ENCODE measurements at places on chromosomes 1 and 21.

DNA sequence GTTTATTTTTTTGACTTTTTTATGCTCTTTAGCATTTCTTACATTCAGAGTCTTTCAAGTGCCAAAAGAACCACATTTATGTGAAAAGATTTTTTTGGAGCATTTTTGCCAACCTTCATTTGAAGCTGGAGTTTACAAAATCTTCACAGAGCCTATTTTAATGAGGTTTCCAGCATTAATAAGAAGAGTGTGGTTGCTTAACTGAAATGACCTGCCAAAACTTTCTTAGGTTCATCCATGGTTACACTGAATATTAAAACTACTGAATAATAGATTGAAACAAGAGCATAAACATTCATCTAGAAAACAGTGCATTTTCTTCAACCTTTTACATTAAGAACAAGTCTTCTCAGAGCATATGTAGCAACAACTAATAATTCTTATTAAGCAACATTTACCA is 672.3 kb upstream of the CXADR start:
- no peak for DNase-seq

- no peak for DNase-seq
Measured at GRCh38 chr1:16612332-16613172, 812 bp downstream of the NBPF1 start.

GRCh38 chr1:118290571-118290970 is 105.5 kb upstream of the SPAG17 start:
- DNase-seq: no peak

- DNase-seq: no peak
Measured at GRCh38 chr1:40592107-40592803, 60.8 kb downstream of the ZNF684 start.

GRCh38 chr1:115237507-115237906 is 100.5 kb downstream of the NGF start:
- DNase-seq: no peak

DNA sequence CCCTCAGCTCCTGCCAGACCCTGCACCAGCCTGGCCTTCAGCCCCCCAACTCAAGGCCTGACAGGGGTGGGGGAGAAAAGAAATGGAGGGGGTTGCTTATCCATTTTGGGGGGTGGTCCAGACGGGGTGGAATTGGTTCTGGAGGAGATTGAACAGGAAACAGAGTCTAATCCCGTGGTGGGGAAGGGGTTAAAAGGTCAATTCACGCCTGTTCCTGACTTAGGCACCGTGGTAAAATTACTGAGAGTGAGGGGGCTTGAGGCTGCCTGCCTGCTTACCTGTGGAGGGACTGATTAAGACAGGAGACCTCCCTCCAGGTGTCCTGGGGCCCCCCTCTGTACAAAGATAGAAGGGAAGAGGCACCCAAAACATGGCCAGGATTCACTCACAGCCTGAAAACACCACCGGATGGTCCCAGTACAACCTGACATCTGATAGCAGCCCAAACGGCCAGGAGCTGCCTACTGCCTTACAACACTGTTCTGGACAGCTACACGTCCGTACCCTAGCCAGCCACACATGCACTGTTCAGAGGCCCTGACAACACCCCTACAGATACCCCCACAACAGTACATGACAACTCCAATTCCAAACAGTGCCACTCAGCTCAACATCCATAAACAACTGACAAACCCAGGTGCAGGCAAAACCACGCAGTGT is 31.8 kb downstream of the AHDC1 start:
- no peak for DNase-seq

- DNase-seq: no peak
Measured at GRCh38 chr1:33470495-33471012, 1.9 kb upstream of the ZSCAN20 start.

- peak; percentile 82 for DNase-seq
Measured at GRCh38 chr1:228275430-228276173, 67.8 kb downstream of the OBSCN start.

DNA sequence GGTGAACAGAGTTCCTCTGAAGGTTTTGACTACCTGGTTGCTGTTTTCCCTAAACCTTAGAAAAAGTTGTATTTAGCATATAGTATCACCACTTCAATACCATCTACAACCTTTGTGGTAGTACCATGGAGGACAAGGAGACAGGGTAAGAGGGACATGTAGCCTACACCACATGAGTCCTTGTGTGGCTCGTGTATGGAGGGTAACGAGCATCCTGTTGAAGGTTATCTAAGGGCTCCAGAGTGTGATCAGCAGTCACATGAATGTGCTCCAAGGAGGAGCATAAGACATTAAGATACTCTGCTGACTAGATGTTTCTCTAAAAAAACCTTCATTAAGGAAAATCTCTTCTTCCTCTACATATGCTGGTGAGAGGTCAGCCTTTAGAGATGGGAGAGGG is 67.3 kb downstream of the VCAM1 start:
- no peak for DNase-seq

GRCh38 chr1:19344372-19344810 is 32.3 kb downstream of the SLC66A1 start:
- peak; percentile 6 for DNase-seq

GRCh38 chr1:60867782-60868181 is 214.6 kb upstream of the NFIA start:
- no peak for DNase-seq

DNA sequence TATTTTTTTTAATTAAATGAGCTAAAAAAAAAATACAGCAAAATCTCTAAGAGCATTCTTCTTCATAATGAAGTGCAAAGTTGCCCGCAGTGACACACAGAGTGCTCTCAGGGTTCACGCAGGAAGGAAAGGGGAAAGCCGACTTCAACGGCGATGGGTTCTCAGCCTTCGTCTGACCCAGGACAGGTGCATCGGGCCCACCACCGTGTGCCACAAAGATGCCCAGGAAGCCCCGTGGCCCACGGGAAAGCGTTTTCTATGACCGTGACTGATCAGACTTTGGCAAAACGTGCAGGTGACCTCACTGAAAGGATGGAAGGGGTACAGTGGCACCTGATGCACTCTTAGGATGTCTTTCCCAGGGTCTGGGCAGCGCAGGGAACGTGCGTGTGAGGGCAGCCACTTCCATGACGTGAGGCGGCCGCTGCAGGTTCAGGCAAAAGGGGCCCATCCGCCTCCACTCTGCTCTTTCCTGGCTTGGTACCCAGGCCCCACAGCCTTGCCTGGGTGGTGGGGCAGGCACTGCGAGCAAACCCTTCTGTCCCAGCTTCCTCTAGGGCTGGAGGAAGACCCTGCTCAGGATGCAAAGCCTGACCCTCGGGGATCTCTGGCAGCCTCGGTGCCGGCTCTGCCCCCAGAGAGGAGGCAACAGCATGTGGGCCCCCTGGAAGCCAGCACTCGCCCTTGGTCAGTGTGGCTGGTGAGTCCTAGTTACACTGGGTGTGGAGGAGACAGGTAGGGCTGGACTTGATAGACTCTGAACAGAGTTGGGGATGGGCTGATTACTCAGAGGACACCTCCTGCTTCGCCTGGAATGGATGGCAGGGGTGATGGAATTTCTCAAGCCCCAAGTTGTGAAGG is 8.3 kb downstream of the LRRC47 start:
- no peak for DNase-seq

- no peak for DNase-seq
Measured at GRCh38 chr1:54355931-54356679, 50.1 kb downstream of the SSBP3 start.

GRCh38 chr1:53822931-53823330 is 15.2 kb downstream of the NDC1 start:
- no peak for DNase-seq

GRCh38 chr1:61135291-61135690 is 52.9 kb downstream of the NFIA start:
- no peak for DNase-seq

GRCh38 chr1:22503721-22504410 is 52.2 kb downstream of the ZBTB40 start:
- no peak for DNase-seq

GRCh38 chr21:36630485-36631206 is 68.3 kb upstream of the SIM2 start:
- DNase-seq: peak; percentile 38

DNA sequence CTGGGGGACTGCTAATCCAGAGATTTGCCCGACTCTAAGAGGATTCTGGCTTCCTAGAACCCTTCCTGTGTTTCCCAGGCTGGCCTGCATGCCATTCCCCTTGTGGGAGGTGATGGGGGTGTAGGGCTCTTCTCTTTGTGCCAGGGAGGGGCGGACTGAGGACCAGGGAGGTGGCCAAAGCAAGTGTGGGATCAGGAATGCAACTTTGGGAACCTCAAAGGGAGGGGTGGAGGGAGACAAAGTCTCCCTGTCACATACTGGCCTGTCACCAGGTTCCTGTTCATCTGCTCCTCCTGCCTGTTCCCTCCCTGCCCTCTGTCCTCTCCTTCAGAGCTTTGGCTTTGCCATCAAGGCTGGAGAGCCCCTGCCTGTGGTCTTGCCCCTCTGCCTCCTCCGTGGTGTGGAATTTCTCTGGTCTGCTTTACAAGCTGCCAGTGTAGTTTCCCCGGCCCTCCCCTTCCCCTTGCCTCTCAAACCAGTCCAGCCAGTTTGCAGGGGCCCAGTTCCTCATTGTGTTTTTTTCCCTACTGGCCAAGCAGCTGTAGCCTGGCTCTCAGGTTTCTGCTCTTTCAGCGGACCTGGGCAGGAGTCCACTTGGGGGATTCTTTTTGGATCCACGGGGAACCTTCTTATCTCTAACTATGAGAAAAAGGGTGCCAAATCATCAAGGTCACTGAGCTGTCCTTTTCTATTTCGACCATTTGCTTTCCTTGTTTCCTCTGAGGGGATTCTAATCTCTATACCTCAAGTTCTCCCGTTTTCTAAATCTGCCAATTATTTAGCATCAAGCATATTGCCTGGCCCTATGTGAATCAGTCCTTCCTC is 1.8 kb downstream of the CGN start:
- no peak for DNase-seq

DNA sequence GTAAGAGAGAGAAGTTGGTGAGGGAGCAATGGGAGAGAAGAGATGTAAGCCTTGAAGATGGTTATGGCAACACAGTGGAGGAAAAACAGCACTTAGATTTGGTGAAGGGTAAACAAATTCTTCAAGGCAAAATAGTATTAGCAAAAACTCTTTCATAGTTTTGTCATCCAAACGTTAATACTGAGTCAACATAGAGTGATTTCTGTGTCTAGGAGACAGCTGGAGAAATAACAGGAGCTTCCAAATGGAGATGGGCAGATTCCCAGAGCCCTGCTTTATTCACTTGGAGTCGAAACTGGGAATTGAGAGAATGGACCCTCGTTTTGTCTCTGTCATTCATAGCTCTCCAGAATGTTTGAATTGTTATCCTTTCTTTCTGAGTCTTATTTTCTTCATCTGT is 68.3 kb downstream of the PLA2G4A start:
- no peak for DNase-seq

Measured in effector memory CD4-positive, alpha-beta T cell (primary cell).